ENCODE measurements at places on chromosomes 12 and 14.

- no peak for DNase-seq
Measured at GRCh38 chr14:85243321-85243720, 286.6 kb upstream of the FLRT2 start.

DNA sequence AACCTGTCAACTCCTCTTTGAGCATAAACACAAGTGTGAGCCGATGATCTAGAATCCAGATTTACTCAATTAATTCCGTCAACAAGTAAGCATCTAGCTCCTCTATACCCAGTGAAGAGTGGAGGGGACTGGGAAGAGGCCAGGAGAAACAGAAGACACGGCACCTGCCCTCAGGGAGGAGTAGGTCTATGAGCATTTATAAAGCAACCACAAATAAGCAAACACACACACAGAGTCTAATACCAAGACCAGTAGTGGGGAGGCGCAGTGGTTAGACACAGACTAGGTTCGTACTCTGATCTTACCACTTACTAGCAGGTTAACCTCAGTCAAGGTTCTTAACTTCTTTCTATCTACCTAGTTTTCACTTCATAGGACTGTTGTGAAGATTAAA lies 5.9 kb upstream of the FOXN3 start:
- no peak for DNase-seq

DNA sequence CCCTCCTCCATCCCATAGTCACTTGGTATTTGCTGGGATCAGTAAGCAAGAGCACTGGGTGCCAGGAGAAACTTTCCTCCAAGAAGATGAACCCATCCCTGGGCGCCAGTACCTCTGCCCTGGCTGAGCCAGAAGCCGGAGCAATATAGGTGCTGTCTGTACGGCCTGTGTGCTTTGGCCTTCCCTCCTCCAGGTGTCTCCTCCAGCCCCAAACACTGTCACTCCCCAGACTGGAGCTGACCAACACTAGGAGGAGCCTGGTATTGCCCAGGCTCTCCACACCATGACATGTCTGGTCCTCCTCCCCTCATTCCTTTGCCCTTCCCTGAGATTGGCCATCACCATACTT lies 4.9 kb downstream of the GSTZ1 start:
- no peak for DNase-seq

- no peak for DNase-seq
Measured at GRCh38 chr12:96185914-96186313, 8.3 kb upstream of the ELK3 start.

DNA sequence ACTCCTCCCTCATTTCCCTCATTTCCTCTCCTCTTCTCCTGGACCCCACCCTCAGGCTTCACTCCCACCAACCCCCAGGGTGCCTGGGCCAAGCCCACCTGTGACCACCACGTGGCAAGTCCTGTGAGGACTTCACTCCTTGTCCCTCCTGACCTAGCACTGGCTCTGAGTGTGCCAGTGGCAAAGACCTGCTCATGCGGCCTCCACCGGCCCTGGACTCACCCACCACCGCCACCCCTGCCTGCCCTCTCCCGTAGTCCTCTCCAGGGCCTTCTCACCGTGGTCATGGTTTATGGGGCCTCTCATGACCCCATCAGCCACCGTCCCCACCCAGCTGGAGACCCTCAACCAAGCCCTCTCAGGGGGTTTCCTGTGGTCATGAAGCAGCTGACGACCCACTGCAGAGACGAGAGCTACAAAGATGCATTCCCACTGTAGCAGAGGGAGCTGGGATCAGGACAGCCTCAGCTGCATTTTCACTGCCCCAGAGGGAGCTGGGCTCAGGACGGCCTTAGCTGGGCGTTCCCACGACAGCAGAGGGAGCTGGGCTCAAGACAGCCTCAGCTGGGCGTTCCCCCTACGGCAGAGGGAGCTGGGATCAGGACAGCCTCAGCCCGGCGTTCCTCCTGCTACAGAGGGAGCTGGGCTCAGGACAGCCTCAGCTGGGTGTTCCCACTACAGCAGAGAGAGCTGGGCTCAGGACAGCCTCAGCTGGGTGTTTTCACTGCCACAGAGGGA lies 3.2 kb upstream of the C14orf180 start:
- DNase-seq = no peak

GRCh38 chr14:77561881-77562280 lies 54.6 kb downstream of the SPTLC2 start:
- no peak for DNase-seq

- DNase-seq = no peak
Measured at GRCh38 chr14:94971750-94972149, 185.6 kb downstream of the DICER1 start.

DNA sequence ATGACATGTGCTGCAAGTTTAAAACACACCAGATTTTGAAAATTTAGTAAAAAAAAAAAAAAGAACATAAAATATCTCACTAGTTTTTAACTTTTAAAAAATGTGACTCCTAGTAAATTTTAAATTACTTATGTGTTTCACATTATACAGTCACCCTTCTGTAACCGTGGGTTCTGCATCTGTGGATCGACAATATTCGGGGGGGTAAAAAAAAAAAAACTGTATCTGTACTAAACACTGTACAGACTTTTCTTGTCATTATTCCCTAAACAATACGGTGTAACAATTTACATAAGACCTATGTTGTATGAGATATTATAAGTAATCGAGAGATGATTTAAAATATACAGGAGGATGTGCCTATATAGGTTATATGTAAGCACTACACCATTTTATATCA lies 3.2 kb downstream of the DDX24 start:
- DNase-seq = no peak

DNA sequence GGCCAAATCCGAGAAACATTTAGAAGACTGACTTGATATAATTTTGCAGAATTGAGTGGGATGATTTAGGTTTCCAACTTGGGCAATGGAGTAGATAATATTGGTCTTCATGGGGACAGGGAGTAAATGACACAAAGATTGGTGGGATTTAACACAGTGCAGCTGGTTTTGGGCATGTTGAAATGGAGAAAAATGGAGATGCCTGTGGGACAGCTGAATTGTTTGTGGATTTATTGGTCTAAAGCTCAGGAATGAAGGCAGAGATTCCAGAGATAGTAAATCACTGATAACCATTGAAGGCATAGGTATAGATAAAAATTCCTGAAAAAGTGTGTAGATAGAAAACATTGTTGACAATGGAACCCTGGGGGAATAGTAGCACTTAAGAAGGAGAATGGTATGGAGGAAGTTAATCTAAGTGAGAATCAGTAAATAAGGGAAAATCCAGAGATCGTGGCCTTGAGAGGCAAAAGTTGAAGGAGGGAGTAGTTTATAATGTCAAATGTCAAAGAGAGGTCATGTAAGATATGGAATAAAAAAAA lies 120.9 kb upstream of the ATP2B1 start:
- no peak for DNase-seq

GRCh38 chr12:52175371-52176350 lies 16.2 kb downstream of the KRT80 start:
- DNase-seq = no peak

GRCh38 chr14:22888662-22889061 lies 5.6 kb downstream of the REM2 start:
- peak; percentile 67 for DNase-seq

DNA sequence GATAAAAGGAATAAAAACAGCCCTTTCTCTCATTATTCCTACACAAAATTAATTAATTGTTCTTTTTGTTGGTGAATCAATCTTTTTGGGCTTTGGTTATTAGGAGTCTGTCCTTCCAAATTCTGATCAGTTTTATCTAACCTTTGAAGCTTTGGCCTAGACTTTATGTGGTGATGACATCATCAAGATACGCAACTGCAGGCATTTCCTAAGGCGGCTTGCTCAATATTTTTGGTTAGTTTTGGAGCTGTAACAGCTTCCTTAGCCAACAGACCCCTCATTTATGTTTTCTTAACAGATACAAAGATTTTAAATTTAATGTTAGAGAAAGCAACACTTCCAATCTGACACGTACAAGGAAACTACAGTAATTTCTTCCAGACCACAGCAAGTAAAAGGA lies 87.8 kb upstream of the PDE3A start:
- DNase-seq = no peak

DNA sequence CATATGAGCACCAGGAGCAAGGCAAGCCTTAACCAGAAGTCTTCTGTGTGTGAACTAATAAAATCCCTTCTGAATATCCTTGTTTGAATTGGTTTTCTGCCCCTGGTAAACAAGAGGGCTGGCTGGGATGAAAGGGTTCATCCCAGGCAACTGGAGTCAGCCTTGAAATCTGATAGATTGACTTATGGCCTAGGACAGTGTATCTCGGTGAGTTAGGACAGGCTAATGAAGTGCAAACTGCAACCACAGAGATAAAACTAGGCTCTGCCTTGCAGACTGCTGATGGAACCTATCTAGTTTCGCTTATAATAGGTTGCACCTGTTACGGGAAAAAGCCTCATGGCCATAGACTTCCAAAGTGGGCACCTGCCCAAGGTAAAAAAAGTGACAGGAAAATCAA lies 451.9 kb upstream of the NOVA1 start:
- DNase-seq = no peak

DNA sequence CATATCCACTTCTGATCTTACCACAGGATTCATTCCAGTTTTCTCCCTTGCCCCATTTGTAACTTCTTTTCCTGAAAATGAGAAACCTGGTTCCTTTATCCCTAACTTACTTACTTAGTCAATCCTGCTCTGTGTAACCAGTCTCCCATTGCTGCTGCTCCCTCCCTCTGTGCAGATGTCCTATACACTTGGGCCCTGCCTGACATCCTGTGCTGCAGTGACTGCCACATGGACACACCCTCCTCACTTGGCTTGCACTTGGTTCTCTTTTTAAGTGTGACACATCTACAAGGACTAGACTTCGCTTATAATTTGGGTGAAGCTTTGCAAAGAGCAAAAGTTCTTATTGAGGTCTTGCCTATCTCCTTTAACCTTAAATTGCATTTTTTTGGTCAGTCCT lies 51.4 kb downstream of the FGD4 start:
- no peak for DNase-seq

- DNase-seq = no peak
Measured at GRCh38 chr12:103779410-103780092, 61.5 kb downstream of the NT5DC3 start.

DNA sequence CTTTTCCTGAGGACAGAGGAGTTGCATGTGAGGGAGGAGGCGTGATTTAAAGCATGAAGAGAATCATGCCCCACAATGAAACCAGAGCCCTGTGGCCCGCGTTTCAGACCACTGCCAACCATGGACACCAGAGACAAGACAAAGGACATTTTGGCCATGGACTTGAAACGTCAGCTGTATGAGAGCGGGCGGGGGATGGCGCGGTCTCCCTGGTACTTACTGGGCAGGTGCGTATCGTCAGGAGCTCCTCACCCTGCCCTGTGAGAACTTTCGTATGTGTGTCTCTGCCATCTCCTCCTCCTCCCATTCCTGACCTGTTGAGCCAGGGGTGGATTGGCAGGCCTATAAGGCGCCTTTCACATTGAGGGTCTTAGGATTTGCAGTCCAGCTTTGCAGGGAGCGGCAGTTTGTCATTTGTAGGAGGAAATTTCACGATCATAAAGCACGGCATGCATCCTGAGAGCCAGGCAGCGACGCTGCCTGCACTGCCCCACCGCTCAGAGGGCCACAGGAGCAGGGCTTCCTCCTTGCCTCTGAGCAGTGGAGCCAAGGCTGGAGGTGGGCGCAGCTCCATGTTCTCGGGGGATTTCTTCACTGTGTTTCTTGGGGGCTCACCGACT lies 22.2 kb downstream of the SFSWAP start:
- no peak for DNase-seq

DNA sequence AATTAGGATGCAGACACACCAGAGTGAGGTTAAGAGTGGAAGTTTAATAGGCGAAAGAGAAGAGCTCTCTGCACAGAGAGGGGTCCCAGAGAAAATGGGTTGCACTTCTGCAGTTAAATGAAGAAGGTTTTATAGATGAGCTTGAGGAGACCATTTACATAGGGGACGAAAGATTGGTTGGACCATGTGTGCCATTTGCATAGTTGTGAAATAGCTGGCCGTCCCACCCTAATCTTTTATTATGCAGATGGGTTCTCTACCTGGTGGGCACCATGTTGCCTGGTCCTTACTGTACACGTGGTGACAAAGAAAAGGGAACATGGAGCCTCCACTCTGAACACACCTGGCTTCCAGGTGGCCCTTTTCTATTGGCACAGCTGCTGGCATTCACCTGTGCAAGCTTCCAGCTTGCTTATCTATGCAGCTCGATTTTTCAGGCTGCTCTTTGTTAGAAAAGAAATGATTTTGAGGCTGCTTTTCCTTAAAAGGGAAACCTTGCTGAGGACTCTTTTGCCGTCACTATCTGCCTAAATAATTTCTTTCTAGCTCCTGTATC lies 67.1 kb upstream of the SRSF5 start:
- DNase-seq = no peak

- no peak for DNase-seq
Measured at GRCh38 chr14:33916663-33917565, 34.0 kb downstream of the EGLN3 start.

GRCh38 chr12:110105986-110106385 lies 18.2 kb upstream of the IFT81 start:
- DNase-seq = no peak

DNA sequence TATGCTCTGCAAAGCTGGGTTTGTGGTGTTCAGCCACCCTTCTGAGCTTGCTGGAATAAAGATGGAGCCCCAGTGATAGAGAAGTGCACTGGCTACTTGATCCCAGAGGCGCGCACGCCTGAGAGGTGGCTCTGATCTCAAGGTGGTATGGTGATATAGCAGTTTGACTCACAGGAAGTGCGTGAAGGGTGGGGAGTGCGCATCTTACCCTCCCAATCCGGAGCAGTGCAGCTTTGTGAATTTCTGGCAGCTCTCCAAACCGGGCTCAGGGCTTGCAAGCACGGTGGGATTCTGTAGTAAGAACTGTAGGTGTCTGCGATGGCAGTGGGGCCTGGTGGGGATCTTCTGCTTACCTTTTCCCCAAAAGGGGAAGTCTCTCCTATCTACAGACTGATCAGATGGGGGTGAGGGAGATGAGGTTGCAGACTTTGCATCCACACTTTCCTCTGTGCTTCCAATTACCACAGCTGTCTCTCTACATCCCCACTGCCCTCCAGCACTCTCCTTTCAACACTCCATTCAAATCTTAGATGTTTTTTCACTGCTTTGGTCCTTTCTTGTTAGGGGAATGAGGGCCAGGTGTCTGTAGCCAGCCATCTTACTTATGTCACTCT lies 197.4 kb upstream of the SLC38A2 start:
- DNase-seq = no peak

DNA sequence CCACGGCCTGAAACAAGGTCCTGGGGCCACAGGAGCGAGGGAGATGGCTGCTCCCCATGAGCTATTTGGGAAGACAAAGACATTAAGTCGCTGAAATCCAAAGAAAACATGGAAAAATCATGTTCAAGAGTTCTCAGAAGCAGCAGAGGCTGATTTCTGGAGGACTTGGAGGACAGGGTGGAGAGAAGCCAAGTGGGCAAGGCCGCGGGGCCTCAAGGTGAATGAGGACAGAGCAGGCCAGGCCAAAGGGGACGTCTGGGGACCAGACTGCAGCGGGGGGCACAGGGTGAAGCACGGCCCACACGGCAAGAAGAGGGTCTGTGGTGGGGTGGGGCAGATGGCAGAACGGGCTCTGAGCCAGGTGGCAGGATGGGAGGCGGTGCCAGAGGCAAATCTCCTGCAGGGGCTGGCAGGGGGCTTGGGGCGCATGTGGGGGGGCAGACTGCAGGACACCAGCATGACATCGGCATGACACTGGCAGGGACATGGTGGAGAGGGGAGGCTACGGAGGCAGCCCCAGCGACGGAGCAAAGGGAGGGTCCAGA lies 48.9 kb downstream of the RNF34 start:
- no peak for DNase-seq

GRCh38 chr12:27236498-27236897 lies 7.6 kb upstream of the STK38L start:
- DNase-seq = no peak

Measured in T-helper 1 cell (primary cell).